Activated CD4-positive, alpha-beta T cell treated with anti-CD3 and anti-CD28 coated beads, Interleukin-2, amount 50 U/mL, for 4 hours (primary cell): ENCODE measurements at places on chromosomes 1 and 21.

DNA sequence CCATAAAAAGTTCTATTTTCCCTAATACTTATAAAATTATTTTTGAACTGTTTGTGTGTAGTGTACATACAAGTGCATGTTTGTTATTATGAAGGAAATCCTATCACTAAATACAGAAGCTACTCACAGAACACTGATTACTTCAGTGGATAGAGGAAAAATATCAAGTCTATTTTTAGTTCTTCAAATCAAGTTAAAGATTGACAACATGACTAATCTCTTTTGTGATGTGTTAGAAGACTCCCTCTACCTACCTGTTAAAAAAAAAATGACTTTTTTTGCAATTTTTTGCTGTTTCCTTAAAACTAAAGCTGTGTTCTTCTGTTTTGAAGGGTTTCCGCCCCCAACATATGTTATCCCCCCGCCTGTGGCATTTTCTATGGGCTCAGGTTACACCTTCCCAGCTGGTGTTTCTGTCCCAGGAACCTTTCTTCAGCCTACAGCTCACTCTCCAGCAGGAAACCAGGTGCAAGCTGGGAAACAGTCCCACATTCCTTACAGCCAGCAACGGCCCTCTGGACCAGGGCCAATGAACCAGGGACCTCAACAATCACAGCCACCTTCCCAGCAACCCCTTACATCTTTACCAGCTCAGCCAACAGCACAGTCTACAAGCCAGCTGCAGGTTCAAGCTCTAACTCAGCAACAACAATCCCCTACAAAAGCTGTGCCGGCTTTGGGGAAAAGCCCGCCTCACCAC lies 45.5 kb downstream of the NCF2 start:
- DNase-seq: no peak

- no peak for DNase-seq
Observed at GRCh38 chr21:34271189-34271851, 92.5 kb upstream of the KCNE2 start.

DNA sequence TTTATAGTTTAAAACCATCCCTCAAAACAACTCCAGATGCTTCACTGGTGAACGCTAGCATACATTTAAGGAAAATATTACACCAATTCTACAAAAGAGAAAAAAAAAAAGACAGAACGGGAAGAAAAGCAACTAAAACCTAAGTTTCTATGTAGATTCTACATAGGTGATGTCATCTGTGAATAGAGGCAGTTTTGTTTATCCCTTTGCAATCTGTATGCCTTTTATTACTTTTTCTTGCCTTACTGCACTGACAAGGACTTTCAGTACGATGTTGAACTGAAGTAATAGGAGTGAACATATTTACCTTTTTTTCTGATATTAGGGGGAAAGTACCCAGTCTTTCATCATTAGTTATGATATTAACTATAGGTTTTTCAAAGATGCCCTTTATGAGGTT lies 101.7 kb upstream of the HAO2 start:
- no peak for DNase-seq

- no peak for DNase-seq
Observed at GRCh38 chr1:64421377-64421776, 48.6 kb upstream of the CACHD1 start.

DNA sequence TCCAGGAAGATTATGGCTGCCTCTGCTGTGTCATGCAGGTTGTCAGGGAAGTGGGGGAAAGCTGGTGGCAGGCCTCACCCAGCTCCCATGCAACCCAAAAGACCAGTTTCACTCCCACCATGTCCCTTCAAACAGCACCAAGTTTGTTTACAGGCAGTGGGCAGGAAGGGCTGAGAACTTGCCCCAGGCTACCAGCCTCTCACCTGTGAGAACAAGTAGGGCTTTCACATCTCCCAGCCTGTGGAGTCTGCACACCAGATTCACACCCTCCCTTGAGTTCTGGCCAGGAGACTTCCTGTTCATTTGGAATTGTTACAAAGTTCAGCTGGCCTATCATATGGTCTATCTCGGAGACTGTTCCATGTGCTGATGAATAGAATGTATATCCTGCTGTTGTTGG lies 27.8 kb downstream of the RPAP2 start:
- DNase-seq: no peak
